ENCODE measurements at places on chromosomes 3 and 15. TPM values are rescaled to one million over a fixed set of nuclear protein-coding genes. Genes with fewer than 3 reads are reported as not detected.

DNA sequence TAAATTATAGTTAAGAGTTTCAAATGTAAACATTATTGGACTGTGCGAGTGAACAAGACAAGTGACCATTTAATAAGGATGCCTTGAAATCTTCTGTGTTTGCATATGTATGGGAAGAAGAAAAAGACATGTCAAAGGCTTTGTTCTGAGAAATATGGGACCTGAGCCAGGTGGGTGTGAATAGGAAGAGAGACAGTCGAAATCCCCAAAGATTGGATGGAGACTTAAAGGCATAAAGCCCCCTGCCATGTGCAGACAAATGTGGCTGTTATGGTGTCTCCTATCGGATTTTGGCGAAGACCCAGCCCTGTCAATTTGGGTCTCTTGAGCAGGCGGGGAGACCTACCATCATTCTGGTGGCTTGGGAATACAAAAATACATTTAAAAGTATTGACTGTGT is 16.9 kb downstream of the FXR1 start:
- H3K36me3 ChIP-seq, result no peaks in the 10 kb centered on the region
- peaks cover 18% of the 10 kb centered on the region for H3K4me1 ChIP-seq
- H3K4me3 ChIP-seq, result no peak overlapping the region
- no peak overlapping the region for H3K27ac ChIP-seq
- H3K27me3 ChIP-seq, result no peaks in the 10 kb centered on the region

DNA sequence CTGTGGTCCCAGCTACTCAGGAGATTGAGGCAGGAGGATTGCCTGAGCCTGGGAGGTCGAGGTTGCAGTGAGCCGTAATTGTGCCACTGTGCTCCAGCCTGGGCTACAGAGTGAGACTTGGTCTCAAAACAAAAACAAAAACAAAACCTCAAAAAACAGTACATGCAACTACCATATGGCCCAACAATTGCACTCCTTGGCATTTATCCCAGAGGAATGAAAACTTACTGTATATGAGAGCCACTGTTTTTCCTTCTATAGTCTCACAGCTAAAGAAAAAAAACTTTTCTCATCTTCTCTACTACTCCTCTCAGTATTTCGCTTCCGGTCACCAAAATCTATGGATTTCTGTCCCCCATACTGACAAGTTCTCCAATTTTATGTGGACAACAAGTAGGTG is 84.3 kb downstream of the FLNB start:
- no peaks in the 10 kb centered on the region for H3K36me3 ChIP-seq
- DNase-seq, result no peak
- no peak overlapping the region for H3K27ac ChIP-seq
- no peaks in the 10 kb centered on the region for H3K4me1 ChIP-seq

Gene SPATA12
- not detected for total RNA-seq

- no peak overlapping the region for H3K27ac ChIP-seq
- DNase-seq, result no peak
- H3K36me3 ChIP-seq, result no peaks in the 10 kb centered on the region
- H3K27me3 ChIP-seq, result no peaks in the 10 kb centered on the region
- H3K4me3 ChIP-seq, result no peak overlapping the region
These were observed 767 bp downstream of the SEMA3F start for GRCh38 chr3:50155891-50156290.

- H3K4me3 ChIP-seq, result no peak overlapping the region
- no peak overlapping the region for H3K27ac ChIP-seq
- H3K27me3 ChIP-seq, result no peaks in the 10 kb centered on the region
- H3K36me3 ChIP-seq, result no peaks in the 10 kb centered on the region
- H3K4me1 ChIP-seq, result no peaks in the 10 kb centered on the region
These were observed 30.2 kb downstream of the ITGA11 start for GRCh38 chr15:68401496-68402431.

DNA sequence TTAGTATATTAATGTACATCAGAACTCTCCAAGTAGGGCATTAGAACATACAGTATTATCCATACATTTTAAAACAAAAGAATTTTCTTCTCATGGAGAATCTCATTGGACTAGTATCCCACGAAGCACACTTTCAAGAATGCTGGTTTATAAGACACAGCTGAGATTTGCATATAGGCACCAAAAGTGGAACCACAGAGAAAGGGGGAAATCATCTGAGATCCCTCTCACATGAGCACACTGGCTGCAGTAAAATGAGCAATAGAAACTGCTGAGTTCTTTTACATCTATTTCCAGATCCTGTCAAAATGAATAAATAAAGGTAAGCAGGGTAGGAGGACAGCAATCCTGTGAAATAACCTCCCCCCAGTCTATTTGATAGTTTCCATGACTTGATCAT is 665.3 kb downstream of the FHIT start:
- no peak for DNase-seq
- no peak overlapping the region for H3K27ac ChIP-seq
- H3K4me3 ChIP-seq, result no peak overlapping the region
- no peaks in the 10 kb centered on the region for H3K27me3 ChIP-seq
- no peaks in the 10 kb centered on the region for H3K36me3 ChIP-seq

DNA sequence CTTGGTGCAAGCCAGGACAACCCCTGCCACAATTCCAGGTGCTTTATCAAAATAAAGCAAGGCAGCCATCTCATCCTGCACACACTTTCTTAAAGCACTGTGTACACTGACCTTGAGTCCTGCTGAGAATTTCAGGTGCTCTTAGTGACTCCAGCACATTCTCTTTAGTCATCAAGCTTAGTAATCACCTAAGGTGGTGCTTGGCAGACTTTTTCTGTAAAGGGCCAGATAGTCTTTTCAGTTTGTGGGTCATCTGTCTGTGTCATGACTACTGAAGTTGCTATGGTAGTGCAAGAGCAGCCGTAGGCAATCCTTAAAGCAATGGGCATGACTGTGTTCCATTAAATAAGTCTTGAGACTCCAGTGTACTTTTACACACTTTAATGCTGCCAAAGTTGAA is 36.4 kb downstream of the RIOX2 start:
- peaks cover 39% of the 10 kb centered on the region for H3K36me3 ChIP-seq
- H3K27me3 ChIP-seq, result no peaks in the 10 kb centered on the region
- H3K4me1 ChIP-seq, result no peaks in the 10 kb centered on the region
- H3K4me3 ChIP-seq, result no peak overlapping the region
- DNase-seq, result no peak

Gene TUSC7
- total RNA-seq, result not detected
